ENCODE measurements at places on chromosomes 5 and 9.

- DNase-seq: no peak
These were observed 17.2 kb downstream of the HNRNPH1 start for GRCh38 chr5:179606071-179606909.

DNA sequence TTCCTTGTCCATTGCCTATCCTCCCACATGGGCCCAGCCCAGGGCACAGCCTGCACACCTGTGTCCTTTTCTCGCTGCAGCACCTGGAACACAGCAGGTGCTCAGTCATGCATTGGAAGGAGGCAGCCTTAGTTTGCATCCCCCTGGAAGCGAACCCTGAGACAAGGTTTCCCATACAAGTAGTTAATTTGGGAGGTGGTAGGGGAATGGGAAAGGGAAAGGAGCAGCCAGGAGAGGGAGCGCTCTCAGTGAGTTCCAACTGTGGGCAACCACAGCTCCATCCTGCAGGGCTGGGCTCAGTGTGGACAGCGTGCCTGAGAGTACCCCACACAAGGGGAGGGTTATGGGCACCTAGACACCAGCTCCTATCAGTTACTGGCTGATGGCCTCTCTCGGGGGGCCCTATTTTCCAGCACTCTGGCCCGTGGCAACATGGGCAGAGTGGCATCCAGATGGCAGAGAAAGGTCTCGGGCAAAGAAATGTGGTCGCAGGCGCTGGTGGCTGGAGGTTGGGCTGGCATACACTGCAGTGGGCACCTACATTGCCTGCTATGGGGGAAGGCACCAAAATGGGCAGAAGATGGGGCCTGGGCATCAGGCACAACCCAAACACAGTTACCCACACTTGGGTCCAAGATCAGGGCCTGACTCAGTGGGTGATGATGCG, 50.1 kb downstream of the TSPAN17 start:
- no peak for DNase-seq

DNA sequence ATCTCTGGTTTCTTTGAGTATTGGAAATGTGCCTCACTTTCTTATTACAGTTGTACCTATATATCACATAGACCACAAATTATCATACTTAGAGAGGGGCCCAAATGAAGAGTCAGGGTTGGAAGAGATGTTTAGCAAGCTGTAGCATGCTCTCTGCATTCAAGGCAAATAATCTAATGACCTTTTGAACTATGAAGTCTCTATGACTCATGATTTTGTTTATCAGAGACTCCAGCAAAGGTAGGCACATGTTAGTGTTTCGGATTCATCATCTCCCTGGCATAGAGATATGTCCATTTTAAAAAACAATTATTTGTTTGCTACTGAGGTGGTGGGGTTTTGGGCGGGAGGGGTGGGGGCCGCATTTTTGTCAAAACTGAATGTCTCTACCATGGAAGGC, 2000.1 kb downstream of the EFNA5 start:
- DNase-seq: no peak

DNA sequence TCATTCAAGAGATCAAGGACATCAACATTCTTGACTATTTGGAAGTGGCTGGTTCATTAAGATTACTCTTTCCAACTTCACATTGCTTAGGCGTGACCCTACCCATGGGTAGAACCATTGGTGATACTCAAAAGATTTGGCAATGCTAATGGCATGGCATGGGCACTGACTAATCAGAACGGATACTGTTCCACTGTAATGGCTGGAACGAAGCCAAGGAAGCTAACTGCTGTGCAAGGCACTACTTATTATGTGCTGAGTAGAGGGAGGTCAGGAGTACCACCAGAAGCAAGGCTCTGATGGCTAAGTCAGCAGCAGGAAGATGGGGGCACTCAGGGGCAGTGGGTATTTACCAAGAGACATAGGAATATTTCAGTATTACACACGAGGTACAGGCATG, 31.9 kb downstream of the GNA14 start:
- DNase-seq: no peak

- no peak for DNase-seq
These were observed 622.2 kb downstream of the ANXA1 start for GRCh38 chr9:73773896-73774295.
